ENCODE measurements at places on chromosomes 12 and 14.
A peak's percentile ranks its signal among the peaks of the same experiment; 100 is the strongest.

GRCh38 chr14:51776102-51776894, 84.1 kb upstream of the GNG2 start:
- peak; percentile 12 for DNase-seq

GRCh38 chr14:75425446-75425845, 2.4 kb upstream of the JDP2 start:
- no peak for DNase-seq

- DNase-seq = no peak
These were observed 144.6 kb downstream of the TTC7B start for GRCh38 chr14:90671382-90672234.

DNA sequence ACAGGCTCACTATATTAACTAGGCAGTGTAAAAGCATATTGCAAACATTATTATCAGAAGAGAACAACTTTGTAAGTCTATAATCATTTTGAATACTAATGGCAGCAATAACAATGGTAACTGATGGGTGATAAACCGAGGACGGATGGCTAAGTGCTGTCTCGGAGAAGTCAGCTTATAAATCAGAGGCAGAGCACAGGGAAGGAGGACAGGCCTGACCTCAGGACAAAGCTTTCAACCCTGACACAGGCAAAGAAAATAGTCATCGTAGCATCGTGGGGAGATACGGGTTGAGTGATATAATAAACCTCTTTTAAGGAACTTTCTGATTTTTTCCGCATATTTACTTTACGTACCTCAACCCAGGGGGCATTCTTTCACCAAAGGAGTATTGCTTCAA, 48.4 kb downstream of the FLRT2 start:
- DNase-seq = no peak

DNA sequence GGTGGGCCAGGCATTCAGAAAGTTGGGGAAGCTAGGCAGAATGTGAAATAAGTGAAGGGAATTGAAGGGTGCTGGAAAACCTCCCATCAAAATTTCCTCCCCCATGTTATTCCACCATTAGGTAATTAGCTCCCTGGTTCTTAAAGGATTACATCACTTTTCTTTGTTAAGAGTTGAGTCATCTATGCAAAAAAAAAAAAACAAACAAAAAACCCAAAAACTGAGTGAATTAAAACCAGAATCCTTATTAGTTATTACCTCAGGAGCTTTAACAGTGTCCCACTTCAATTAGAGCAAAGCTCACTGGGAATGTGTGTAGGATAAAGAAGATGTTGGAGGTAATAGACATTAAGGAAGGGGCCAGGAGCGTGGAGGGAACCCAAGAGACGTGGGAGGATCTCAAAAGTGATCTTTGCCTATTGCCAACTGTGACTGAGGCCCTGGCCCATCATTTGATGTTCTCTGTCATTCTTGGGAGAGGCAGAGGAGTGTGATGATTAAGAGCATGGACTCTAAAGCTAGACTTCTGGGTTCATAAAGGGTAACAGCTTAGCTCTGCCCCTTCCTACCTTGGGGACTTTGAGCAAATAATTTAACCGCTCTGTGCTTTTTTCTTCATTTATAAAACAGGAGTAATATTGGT, 364.7 kb downstream of the APAF1 start:
- DNase-seq = no peak

DNA sequence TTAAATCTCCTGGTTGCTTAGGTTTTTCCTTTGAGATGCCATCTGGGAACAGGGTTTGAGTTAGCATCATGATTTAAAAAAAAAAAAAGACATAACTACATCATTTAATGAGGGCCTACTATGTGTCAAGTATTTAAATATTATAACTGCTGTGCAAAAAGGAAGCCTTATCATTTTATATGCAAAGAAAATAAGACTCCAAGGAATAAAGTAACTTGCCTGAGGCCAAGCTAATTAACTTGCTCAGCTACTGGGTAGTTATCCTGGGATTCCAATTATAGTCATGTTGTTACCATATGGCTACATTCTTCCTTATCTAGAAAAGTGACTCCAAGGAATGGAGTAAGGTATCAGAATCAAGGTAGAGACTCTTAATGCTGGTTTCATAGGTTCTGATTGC, 123.5 kb downstream of the SLC41A2 start:
- DNase-seq = no peak

- peak; percentile 74 for DNase-seq
These were observed 48.8 kb downstream of the SLC38A1 start for GRCh38 chr12:46219877-46220655.

- no peak for DNase-seq
These were observed 174.9 kb downstream of the PIK3C2G start for GRCh38 chr12:18436170-18436569.

- DNase-seq = no peak
These were observed 24.2 kb upstream of the LRRC9 start for GRCh38 chr14:59895721-59896120.

- peak; percentile 29 for DNase-seq
These were observed 1.5 kb downstream of the WNK1 start for GRCh38 chr12:753611-754472.

DNA sequence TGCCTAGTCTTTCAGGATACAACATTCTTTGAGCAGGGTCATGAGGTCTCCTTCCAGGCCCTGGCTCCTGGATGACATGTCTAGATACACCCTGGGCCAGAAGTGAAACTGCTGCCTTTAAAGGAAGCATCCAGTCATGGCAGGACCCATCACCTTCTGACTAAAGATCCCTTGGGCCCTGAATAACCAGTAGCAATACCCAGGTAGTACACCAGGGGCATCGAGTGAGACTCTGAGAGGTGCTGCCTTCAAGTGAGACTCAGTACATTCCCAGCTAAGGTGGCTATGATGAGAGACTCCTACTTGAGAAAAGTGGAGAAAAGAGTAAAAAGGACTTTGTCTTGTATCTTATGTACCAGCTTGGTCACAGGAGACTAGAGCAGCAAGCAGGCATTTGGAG, 23.5 kb downstream of the OR6C68 start:
- no peak for DNase-seq

GRCh38 chr12:95473231-95473883, 595 bp upstream of the METAP2 start:
- DNase-seq = peak; percentile 32

GRCh38 chr12:91272461-91273063, 89.9 kb upstream of the DCN start:
- no peak for DNase-seq

- no peak for DNase-seq
These were observed 31.1 kb upstream of the CPM start for GRCh38 chr12:68963856-68964745.

GRCh38 chr14:24116128-24116814, 1.5 kb upstream of the NRL start:
- no peak for DNase-seq

- DNase-seq = no peak
These were observed 112.4 kb upstream of the TMEM132D start for GRCh38 chr12:130016194-130016593.

DNA sequence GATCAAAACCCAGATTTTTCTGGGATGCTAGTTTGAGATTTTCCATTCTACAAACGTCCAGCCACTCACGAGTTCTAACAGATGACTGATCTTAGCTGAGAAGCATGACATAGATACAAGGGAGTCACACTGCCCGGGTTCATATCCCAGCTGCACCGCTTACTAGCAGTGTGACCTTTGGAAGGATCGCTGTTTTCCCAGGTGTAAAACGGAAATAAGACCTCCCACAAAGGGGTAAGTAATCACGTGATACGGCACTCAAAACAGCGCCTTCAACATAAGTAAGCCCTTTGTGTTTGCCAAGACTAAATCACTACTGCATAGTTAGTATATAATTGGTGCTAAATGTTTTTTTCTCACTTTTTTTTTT, 624 bp upstream of the PWP1 start:
- DNase-seq = no peak

DNA sequence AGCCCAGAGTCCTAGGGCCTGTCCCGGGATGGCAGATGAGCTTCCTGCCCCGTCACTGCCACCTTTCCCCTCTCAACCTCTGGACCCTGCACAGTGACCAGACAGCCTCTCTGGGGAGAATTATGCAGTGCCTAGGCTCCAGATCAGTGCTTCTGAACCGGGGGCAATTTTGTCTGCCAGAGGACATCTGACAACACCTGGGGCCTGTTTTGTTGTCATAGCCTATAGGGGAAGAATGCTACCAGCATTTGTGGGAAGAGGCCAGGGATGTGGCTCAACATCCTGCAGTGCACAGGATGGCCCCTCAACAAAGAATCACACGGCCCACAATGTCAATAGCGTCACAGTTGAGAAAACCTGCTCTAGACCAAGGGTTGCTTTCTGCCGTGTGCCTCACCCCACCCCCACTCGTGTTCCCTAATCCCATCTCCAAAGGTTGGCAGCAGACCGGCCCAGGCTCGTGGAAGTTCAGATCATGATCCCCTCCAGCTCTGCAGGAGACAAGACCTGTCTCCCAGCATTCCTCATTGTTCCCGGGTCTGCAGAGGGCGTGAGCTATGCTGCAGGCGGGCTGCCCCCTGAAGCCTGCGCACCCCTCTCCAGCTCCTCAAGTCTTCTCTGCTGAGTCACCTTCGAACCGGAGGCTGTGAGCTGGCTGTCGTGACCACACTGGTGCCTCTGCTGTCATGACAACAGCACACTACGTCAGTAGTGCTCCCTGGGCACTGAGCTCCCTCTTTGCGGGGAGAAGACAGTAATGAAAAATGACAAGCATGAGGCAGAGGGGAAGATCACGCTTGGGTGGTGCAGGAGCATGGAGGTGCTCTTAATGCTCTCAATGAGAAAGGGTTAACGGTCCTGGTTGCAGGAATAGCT, 2.0 kb upstream of the GAPDH start:
- DNase-seq = peak; percentile 84

DNA sequence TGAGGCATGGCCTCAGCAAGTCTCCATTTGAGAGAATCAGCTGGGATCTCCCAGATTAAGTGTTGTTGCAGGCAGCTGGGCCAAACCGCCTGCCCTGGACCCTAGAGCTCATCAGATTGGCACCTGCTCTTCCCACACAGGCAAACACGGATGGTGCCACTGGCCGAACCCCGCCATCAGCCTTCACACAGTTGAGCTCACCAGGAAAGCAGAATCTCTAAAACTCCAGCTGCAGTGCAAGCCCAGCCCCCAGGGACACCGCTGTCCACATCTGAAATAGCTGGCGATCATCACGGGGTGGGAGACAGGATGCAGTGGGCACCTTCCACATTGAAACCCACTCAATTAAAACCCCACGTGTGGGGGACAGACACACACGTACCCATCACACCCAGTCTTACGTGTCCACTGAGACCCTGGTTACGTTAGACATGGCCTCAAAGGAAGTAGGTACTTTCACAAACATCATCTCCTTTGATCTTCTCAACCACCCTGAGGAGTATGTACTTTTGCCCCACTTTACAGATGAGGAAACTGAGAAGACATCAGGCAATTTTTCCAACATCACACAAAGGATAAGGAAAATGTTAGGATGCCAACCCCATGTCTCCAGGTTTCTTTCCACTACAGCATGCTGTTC, 88.8 kb downstream of the SINHCAF start:
- DNase-seq = no peak

DNA sequence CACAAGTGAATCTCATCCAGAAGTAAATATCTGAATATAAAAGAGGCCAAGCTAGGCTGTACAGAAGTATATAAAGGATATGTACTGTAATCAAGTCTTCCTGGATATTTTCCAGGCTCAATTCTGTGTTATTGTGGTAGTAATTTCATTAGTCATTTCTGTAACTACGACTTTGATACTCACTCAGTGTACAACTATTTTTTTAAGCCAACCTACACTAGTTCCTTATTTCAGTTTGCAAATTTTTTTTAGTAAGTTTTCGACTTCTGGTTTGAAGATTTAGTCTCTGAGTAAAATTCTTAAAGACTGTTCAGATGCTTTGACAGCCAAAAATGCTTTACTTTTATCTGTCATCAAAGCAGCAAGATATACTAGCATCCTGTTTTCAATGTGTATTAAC, 130.8 kb downstream of the CAPZA3 start:
- DNase-seq = no peak

GRCh38 chr12:64742416-64742815, 16.8 kb downstream of the GNS start:
- DNase-seq = no peak

- DNase-seq = no peak
These were observed 286.8 kb downstream of the DIO2 start for GRCh38 chr14:79924551-79924950.

- DNase-seq = no peak
These were observed 14.9 kb upstream of the SCAF11 start for GRCh38 chr12:46005151-46005797.

DNA sequence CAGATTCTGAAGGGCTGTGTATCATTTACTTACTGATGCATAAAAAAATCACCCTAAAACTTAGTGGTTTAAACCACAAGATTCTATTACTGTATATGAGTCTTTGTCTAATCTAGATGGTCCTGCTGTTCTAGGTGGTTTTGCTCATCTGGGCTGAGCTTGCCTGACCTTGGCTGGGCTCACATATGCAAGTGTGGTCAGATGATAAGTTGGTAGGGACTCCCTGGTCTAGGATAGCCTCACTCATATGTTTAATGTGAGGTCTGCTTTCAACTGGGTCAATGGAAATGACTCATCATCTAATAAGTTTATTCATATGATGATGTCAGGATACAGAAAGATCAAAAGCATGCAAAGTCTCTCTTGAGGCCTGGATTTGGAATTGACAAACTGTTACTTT, 887.8 kb downstream of the TRHDE start:
- DNase-seq = no peak

DNA sequence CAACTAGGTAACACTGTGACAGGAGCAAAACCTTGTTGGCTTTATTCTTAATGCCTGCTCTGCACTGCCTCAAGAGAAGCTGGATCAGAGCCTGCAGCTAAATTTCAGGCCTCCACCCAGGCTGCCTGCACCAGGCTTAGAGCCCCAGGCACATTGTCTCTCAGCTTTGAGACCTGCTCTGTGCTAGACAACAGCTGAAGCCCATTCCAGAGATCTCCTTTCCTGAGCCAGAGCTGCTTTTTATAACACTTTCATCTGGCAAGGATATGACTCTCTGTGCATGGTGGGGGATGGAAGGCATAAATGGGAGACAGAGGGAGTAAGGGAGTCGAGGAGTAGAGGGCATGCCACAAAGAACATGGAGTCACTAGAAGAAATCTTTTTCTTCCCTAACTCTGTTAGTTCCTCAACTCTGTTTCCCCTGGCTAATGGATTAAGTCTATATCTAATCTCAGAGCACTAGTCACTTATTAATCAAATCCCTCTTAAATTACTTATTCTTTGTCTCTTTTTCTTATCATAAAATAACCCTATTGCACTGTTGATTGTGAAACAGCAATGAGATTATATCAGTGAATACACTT, 27.1 kb upstream of the LUM start:
- DNase-seq = no peak

GRCh38 chr14:30462358-30462757, 96.6 kb upstream of the G2E3 start:
- DNase-seq = no peak

- no peak for DNase-seq
These were observed 51.0 kb downstream of the PRKCH start for GRCh38 chr14:61372379-61372778.

GRCh38 chr12:31018106-31018789, 55.4 kb upstream of the DDX11 start:
- no peak for DNase-seq

- no peak for DNase-seq
These were observed 59.0 kb upstream of the ATP2A2 start for GRCh38 chr12:110222027-110222426.

All from CD4-positive, alpha-beta T cell treated with Interleukin-6 at 100 ng/mL for 8 hours (primary cell).